ENCODE measurements at places on chromosomes 7 and 10.

DNA sequence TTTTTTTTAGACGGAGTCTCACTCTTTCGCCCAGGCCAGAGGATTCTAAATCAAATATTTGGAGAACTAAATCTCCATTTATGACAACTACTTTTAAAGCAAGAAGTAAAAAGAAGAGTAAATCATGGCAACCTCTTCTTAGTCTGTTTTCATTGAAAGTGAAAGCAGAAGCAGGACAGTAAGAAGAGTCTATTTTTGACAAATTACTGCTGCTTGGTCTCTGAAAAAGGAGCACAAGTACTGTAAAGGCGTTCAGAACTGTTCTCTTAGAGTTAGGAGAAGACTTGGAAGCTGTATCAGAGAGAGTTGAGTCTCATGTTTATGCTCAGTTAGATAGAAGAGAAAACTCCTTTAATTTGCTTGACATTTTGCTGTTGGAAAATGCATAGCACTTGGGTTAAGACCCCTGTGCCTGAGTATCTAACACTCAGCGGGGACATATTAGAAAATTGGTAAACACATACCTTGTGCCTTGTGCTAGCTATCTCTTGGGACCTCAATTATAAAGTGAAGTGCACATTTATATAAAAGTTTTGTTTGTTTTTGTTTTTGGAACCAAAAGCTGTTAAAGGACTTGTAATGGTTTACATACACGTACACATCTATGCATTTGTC is 433.0 kb downstream of the ANKRD7 start:
- DNase-seq = no peak

DNA sequence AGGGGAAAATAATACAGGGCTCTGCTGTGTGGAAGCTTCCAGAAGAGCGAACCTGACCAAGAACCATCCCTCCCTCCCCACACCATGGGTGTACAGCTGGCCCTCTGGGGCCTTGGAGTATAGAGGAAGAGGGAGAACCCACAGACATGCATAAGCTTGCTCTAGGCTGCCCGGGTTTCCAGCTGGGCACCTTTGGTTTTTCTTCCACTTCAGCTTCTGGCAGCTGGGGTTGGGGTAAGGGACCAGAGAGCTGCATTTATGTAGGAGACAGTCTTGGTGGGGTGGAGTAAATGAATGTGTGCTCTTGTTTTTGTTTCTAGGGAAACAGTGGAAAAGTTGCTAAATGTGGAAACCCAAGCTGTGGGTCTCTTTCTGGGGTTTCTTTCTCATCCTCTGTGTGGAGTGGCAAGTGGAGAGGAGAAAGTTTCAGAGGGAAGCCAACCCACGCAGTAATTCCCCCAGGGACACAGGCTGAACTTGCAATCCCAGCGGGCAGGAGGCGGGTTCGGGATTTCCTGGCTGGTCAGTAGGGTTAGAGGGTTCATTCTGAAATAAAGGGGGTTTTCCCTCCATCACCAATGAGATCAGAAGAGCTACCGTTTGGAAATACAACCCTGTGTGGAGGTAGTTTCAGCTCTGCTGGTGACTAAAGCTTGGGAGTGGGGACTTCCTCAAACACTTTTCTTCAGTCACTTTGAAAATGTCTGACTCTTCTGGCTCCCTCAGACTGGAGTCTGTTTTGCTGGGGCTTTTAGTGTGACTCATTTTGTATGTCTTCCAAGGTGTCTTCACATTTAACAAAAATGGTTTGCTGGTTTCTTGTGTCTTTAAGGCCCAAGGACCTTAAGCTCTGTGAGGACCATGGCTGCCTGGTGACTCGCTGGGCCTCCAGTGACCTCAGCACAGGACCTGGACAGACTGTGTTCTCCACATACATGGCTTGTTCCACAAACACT is 22.2 kb upstream of the SRGN start:
- DNase-seq = no peak

- no peak for DNase-seq
Observed at GRCh38 chr7:26673271-26673670, 191.1 kb downstream of the SKAP2 start.

- no peak for DNase-seq
Observed at GRCh38 chr10:48511066-48511874, 93.6 kb downstream of the ARHGAP22 start.

DNA sequence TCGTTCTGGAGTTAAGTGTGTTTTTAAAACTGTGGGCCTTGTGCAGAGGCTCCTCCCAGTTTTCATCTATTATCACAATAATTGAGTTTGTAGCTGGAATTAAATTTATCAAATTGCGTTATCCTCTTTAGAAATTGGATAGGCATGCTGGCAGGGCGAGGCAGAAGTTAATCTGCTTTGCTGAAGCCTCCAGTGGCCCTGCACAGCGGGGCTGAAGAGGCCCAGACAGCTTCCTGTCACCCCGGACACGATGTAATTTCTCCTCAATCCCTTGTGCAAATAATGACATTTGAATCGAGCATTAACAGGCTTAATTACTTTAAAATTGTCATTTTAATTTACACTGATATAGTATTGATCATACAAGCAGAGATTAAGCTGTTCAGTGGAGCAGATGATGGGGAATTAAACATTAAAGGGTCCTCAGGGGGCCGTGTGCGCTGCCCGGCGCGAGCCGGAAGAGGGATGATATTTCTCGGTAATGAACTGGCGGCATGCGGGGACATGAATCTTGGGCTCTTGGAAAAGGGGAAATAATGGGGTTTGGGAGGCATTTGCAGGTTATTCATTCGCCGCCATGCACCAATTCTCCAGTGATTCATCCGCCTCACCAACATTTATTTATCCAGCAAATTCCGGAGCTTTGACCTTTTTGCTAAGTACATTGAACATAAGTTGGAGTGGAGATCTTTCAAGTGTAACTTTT is 118.5 kb downstream of the NKX6-2 start:
- DNase-seq = no peak

- DNase-seq = no peak
Observed at GRCh38 chr7:137591421-137591837, 247.9 kb upstream of the PTN start.

DNA sequence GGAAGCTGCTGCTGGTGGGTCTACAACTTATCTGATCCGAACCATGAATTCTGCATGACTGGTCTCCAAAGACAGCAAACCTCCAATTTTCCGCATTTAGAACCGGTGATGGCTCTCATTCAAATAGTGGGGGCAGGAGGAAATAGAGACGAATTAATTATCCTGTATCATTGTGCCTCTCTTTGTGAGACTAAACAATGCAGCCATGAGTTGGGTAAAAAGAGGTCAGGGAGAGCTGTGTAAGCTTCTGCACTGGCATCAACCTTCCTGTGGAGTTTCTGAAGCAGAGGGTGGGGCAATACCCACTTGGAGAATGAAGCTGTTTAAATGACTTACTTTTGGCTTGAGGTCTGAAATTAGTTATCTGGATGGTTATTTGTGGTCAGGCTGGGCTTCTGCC is 266.4 kb downstream of the SORCS3 start:
- no peak for DNase-seq

- no peak for DNase-seq
Observed at GRCh38 chr10:24718031-24718855, 5.4 kb downstream of the ARHGAP21 start.

GRCh38 chr10:118871244-118871865 is 116.6 kb upstream of the CACUL1 start:
- DNase-seq = no peak

GRCh38 chr10:107616031-107616430 is 451.5 kb upstream of the SORCS1 start:
- DNase-seq = no peak

- DNase-seq = no peak
Observed at GRCh38 chr10:47310090-47310505, 10.1 kb downstream of the GDF10 start.

DNA sequence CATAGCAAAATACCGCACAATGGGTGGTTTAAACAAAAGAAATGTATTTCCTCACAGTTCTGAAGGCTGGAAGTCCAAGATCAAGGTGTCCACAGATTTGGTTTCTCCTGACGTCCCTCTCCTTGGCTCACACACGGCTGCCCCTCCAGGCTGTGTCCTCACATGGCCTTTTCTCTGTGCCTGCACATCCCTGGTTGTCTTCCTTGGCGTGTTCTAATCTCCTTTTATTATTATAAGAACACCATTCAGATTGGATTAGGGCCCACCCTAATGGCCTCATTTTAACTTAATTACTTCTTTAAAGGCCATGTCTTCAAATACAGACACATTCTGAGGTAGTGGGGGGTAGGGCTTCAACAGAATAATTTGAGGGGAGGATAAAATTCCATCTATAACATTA is 87.9 kb downstream of the FZD1 start:
- DNase-seq = no peak

- DNase-seq = no peak
Observed at GRCh38 chr7:25846722-25847121, 305.3 kb upstream of the NFE2L3 start.

DNA sequence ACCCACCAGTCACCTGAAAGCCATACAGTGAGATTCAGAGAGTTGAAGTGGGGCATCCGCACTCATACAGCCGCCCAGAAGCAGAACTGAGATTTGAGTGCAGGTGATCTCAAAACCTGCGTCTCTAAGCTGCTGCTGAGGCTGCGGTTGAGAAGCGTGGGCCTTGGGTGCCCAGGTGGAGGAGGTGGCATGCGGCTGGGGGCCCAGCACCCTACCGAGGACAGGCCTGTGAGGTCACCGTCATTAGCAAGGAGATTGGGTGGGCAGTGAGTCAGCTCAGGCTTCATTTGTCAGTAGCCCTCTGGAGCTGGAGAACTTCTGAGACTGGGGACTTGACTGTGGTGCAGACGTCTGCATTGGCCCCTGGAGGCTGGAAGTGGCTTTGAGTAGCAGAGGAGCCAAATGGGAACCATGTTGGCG is 29.8 kb downstream of the ZMIZ1 start:
- DNase-seq = no peak

GRCh38 chr10:71782917-71783490 is 9.7 kb upstream of the VSIR start:
- DNase-seq = no peak

DNA sequence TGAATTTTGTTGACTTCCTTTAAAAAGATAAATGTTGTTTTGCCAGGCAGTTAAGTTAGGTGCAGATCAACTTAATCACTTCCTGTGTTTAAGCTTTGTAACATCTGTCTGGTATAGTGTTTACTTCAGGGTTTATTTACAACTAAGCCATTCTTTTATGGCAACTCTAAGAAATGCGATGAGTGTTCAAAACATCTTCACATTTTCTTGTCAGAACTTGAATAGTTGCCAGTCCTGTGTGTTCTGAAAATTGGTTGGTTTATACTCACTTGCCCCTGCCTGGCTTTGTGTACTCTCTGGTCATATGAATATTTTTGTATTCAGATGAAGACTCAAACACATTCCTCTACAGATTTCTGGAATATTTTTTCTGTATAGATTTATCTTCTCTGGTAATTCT is 327.2 kb downstream of the MDFIC start:
- no peak for DNase-seq

DNA sequence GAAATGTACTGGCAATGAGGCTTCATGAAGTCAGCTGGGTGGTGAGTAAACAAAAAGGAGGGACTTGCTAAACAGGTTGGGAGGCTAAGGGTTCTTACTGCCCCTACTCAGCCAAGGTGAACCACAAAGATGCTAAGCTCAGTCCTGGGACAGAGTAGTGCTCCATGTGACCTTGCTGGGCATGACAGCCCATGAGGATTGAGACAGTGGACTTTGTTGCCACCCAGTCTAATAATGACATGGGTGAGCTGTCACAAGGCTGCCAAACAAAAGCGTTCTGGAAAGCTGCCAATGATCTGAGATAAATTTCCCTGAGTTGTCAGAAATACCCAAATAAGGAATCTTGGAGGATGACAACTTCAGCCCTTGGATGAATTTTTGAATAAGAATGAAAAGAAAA is 75.2 kb downstream of the CLEC2L start:
- DNase-seq = no peak
